Panc1 (cell line): ENCODE measurements at places on chromosomes 3 and 15.

- no peak for DNase-seq
Observed at GRCh38 chr3:157417247-157417646, 19.4 kb upstream of the PTX3 start.

- DNase-seq, result no peak
Observed at GRCh38 chr3:53490459-53490968, 3.9 kb upstream of the CACNA1D start.

- no peak for DNase-seq
Observed at GRCh38 chr15:92151741-92152140, 241.9 kb upstream of the ST8SIA2 start.

- DNase-seq, result no peak
Observed at GRCh38 chr3:4425055-4425454, 42.0 kb downstream of the SUMF1 start.

- peak; percentile 18 for DNase-seq
Observed at GRCh38 chr15:36911322-36911944, 188.9 kb downstream of the MEIS2 start.

DNA sequence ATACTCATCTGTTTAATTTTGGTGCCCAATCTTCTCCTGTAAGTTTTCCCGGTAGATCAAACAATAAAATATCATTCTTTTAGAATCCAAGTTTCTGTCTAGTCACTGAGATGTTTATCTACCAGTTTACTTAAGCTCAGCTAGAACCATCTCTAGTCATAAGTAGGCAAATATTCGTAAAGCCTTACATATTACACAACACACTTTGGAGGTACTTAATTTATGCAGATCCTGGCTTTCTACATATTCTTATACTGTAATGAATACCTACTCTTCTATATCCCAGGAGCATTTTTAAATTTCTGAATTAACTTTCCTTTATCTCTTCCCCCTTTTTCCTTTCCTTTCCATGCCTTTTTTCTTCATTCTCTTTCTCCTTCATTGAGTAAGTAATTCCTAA is 185.9 kb upstream of the ZBTB20 start:
- DNase-seq, result no peak

GRCh38 chr15:96595951-96596350 is 265.5 kb downstream of the NR2F2 start:
- no peak for DNase-seq

DNA sequence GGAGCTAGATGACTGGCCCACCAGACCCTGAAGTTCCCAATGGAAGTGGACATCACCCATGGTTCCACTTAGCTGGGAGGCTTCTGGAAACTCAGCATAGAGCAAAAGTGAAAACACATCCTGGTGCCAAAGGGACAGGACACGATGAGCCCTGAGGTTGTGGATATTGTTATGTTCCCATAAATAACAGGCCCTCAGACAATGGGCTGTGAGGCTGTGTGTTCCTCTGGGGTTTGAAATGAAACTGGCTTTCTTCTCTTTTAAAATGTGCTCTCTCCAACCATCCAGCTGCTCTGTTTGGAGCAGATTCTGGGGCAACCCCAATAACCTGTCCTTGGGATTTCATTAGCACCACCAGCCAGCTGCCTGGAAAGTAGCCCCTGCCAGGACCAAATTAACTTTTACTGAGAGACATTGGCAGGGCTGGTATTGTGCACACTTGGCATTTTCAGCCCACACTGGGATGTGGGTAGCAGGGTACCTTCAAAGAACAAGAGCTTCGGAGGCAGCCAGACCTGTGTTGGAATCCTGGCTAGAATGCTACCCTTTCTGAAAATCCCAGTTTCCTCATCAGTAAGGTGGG is 97.5 kb downstream of the DNAJB8 start:
- DNase-seq, result no peak

DNA sequence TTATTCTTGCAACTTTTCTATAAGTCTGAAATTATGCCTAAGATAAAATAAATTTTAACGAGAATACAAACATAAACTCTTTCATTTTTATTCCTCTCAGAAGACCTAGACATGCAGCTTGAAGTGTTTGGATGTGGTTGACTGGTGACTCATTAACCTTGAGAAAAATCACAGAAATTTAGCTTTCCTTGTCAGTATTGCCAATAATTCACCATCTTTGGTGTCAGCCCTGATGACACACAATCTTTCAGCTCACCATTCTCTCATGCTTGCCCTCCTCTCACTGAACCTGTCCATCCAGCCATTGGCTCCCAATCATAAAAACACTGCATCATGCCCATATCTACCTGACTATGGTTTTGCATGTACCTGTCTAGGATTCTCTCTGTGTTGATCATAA is 22.6 kb upstream of the TNFAIP8L3 start:
- no peak for DNase-seq

DNA sequence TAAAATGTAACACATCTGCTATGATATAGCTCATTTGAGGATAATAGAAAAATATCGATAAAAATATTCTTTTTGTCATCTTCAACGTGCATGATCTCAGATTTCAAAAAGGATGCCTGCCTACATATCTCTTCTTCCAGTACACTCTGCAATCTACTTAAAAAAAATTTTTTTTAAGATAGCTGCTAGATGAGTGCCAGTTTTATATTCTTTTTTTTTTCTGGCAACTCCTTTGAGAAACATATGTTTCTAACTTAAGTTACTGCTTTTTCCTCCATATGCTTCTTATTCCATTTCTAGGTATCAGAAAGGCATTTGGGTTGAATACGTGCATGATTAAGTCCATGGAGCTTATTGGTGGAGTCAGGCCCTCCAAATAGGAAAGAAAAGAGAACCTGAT is 160.4 kb downstream of the PPM1L start:
- no peak for DNase-seq

- no peak for DNase-seq
Observed at GRCh38 chr3:117622171-117622841, 912.7 kb downstream of the TUSC7 start.

DNA sequence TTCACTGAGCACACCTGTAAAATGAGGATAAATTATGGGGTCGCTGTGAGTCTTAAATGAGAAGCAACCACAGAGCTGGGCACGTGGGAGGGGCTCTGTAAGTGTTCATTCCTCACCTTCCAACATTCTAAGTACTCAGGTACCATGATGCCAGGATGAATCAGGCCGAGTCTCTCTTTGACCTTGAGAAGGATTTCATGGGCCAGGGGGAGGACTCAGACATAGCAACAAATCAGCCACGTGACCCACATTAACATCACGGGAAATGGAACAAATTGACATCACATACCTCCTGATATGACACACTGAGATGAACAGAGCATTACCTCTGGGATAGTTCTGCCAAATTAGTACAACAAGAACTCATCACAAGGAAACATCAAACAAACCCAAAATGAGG is 35.2 kb upstream of the USP3 start:
- DNase-seq, result no peak

DNA sequence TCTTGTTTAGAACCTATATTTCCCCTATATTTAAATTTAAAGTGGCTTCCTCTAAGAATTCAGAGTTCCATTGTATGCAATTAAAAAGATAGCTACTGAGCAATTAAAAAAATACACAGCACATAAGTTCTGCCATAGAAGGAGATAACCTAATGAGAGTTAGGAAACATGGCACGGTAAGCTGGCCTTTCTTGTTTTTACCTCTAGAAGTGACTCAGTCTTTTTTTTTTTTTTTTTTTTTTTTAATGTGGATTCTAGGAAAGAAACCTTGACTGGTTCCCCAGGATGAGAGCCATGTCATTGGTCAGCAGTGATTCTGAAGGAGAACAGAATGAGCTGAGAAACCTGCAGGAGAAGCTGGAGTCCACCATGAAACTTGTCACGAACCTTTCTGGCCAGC is 142.7 kb upstream of the BHLHE40 start:
- no peak for DNase-seq

DNA sequence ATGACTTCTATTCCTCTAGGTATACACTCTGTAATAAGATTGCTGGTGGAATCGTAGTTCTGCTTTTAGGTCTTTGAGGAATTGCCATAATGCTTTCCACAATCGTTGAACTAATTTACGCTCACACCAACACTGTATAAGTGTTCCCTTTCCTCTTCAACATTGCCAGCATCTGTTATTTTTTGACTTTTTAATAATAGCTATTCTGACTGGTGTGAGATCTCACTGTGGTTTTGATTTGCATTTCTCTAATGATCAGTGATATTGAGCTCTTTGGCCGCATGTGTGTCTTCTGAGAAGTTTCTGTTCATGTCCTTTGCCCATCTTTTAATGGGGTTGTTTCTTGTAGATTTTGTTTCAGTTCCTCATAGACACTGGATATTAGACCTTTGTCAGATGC is 12.8 kb downstream of the NXPE3 start:
- DNase-seq, result no peak

DNA sequence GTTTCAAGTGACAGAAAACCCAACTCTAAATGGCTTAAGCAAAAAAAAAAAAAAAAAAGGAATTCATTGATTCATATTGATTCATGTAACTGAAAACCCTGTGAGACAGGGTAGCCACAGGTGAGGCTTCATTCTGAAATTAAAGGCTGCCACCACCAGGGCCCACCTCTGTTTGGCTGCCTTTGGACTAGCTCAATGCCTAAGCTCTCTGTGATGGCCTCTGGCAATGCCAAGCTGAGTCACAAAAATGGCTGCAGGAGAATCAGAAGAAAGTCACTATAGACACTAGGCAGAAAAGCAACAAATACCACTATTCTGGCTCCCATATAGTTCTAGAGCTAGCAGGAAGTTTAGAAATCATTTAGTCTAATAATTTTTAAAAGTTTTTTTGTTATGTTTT is 38.2 kb upstream of the GYG1 start:
- no peak for DNase-seq

- no peak for DNase-seq
Observed at GRCh38 chr3:73536952-73537351, 87.8 kb downstream of the PDZRN3 start.

- DNase-seq, result no peak
Observed at GRCh38 chr3:127857333-127857732, 35.0 kb upstream of the MGLL start.

GRCh38 chr3:144235489-144235888 is 263.9 kb downstream of the DIPK2A start:
- no peak for DNase-seq

GRCh38 chr3:54228806-54229205 is 106.5 kb downstream of the CACNA2D3 start:
- DNase-seq, result no peak

DNA sequence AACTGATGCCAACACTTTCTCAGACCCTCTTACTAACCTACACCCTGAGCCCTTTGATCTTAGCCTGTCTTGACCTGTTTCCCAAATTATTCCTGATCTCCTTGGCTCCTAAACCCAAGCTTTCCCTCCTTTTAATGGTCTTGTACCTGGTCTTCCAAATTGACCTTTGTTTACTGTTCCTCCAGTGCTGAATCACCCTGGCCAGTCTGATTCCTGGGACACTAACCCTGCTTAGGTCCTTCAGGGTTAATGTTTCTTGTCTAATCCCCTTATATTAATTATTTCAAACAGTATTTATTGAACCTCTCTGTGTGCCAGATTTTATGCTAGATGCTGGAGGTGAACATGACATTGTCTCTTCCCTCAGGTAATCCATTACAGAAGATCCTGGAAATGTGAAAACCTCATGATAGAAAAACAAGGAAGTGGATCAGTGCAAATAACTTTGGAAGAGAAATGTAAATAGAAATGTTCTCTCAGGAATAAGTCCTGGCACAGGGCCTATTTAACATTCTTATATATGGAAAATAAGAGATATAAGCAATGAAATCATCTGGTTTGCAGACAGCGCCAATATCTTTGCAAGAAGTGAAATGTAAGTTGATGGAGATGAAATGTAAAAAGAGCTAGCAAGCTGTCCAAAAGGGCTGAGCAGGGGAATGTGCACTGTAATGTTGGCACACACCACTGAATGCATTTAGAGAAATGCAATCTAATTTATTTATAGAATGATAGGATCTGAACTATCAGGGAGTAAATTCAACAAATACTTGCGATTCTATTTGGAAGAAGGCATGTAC is 20.7 kb downstream of the HGD start:
- DNase-seq, result no peak

GRCh38 chr3:129016720-129017483 is 15.8 kb downstream of the EFCC1 start:
- no peak for DNase-seq

DNA sequence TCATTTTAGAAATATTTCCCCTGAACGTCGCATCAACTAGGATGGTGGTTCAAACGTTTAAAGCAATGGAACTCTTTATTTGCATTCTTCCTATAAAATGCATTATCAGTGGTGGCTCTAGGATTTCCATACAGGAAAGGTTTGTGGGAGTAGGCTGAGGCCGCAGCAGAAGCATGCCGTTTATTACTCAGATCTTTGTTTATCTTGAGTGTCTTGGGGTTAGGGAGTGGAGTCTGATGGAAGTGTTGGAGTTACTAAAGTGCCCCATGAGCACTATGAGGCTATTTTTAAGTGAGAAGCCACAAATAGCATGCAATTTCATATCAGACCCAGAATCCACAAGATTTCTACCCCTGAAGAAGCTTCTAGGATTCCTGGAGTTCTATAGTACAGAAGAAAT is 26.2 kb downstream of the ATOSA start:
- DNase-seq, result no peak

GRCh38 chr15:42090781-42091180 is 3.6 kb downstream of the PLA2G4D start:
- no peak for DNase-seq

DNA sequence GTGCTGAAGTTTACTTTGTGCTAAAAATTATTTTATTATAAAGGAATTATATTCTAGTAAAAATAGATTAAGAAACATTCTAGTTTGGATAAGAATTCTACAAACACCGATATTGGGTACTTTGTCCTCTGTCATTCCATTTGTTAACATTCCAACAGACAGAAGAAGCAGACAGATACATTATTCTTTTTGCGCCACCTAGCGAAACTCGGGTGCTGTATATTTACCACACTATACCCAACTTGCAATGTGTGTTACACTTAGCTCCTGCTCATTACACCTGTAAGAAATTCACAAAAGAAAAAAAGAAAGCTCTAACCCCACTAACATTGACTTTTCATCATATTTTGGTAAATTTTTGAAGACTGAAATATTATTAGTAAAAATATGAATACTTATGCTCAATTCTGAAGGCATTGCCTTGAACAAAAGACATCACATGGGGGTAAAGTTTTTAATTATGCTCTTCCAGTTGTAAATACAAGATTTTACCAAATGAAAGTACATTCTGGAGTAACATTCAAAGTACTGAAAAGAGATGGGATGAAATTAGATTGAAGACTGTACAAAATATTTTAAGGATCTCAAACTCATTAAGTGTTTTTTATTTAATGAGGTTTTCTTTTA is 136.5 kb upstream of the MLF1 start:
- peak; percentile 63 for DNase-seq

DNA sequence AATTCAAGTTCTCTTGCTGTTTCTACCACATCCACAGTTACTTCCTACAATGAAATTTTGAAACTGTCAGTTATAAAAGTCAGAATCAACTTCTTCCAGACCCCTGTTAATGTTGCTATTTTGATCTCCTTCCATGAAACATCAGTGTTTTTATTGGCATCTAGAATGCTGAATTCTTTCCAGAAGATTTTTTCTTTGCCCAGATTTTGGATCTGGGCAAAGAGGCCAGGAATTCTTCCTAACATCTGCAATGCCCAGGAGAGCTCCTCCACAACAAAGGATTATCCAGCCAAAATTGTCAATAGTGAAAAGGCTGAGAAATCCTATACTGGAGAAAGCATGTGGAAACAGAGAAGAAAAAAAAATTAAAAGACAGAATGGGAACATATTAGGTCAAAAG is 75.5 kb downstream of the SERPINI1 start:
- no peak for DNase-seq
